Naive thymus-derived CD4-positive, alpha-beta T cell (primary cell): ENCODE measurements at places on chromosomes 5 and 9.

- DNase-seq, result no peak
Measured at GRCh38 chr9:69020301-69021145, 6.6 kb upstream of the PRKACG start.

GRCh38 chr9:78490231-78490630 is 193.3 kb downstream of the PSAT1 start:
- no peak for DNase-seq

DNA sequence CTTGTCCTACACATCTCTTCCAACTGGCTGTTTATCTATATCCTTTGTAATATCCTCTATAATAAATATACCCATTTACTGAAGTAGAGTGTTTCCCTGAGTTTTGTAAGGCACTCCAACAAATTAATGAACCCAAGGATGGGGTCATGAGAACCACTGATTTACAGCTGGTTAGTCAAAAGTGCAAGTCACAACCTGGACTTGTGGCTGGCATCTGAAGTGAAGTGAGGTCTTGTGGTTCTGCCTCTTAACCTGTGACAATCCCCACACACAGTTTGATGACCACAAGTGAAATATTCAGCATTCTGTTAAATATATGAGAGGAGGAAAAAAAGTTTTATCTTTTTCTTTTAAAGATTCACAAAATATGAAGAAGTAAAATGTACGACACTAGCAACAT is 126.1 kb downstream of the NR2F1-AS1 start:
- DNase-seq, result no peak

- no peak for DNase-seq
Measured at GRCh38 chr9:94222870-94223269, 36.2 kb upstream of the ZNF169 start.

DNA sequence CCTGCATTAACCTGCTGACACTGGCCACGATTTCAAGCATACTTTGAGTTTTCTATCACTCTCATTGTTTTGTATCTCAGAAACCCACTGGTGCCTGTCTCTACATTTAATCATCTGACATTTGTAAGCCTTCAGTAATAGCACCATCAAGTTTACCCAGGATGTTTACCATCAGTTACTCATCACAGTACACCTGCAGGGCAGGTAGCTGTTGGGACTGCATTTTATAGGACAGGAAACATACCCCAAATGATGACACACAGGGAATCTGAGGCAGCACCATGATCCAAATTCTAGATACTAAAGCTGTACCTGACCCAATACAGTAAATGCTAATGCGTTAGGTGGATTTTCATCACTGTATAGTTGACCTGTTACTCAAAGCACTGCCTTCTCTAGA is 114.2 kb downstream of the FEM1C start:
- no peak for DNase-seq

DNA sequence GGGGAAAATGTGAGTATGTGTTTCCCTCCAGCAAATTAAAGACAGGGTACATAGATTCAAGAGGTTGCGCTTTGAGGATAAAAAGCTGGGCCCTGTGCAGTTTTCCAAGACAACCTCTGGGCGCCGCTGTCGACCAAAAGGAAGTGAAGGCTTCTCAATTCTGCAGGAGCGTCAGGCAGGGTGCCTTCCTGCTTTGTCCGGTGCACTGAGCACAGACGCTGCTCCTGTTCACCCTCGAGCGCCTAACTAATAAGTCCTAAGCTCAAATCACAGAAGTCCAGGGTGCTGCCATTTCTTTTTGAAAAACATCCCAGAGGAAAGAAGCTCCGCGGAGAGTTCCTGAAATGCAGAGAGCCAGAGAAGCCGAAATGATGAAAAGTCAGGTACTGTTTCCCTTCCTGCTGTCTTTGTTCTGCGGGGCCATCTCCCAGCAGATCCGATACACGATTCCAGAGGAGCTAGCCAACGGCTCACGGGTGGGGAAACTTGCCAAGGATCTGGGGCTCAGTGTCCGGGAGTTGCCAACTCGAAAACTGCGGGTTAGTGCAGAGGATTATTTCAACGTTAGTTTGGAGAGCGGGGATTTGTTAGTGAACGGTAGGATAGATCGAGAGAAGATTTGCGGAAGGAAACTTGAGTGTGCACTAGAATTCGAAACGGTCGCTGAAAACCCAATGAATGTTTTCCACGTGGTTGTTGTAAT is at the start of gene PCDHGB1:
PCDHGB1 (plus strand) TSS at position 183 of the 703 bp plus-strand sequence; CDS start at position 345, 162 bp downstream.
- DNase-seq, result no peak

- DNase-seq, result no peak
Measured at GRCh38 chr9:33157960-33158842, 8.9 kb downstream of the B4GALT1 start.

- no peak for DNase-seq
Measured at GRCh38 chr5:175384724-175385552, 59.0 kb downstream of the DRD1 start.

GRCh38 chr9:125732562-125732961 is 14.6 kb upstream of the PBX3 start:
- no peak for DNase-seq

GRCh38 chr9:71697882-71698281 is 70.4 kb downstream of the CEMIP2 start:
- DNase-seq, result no peak

GRCh38 chr5:136808756-136809155 is 443.4 kb upstream of the TRPC7 start:
- DNase-seq, result no peak
